T-helper 17 cell (primary cell): ENCODE measurements at places on chromosomes 11 and 22. TPM values are rescaled to one million over a fixed set of nuclear protein-coding genes. Genes with fewer than 3 reads are reported as not detected.

MRGPRE gene
- total RNA-seq, result not detected

OR52H1 gene
- total RNA-seq, result not detected

CSTF3 gene
- total RNA-seq, result 16.8 TPM

ASRGL1 gene
- 0.75 TPM for total RNA-seq

TMEM191B gene
- total RNA-seq, result 4.8 TPM

DEFB131B gene
- not detected for total RNA-seq

TSSK2 gene
- 0.20 TPM for total RNA-seq

SLC22A9 gene
- not detected for total RNA-seq

DNA sequence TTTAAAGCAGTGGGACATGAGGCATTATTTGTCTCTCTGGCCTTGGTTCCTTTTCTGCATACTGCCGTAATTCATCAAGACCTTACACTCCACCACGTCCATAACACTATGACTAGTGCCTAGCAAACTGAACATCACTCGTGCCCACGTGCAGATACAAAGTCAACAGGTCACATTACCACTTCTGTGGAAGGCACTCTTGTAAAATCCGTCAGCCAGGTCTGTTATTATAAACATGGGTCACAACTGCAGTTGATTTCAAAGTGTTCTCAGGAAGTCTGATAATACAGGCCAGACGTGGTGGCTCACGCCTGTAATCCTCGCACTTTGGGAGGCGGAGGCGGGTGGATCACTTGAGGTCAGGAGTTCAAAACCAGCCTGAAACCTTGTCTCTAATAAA lies 14.1 kb downstream of the VSIG10L2 start:
- peaks cover 7% of the 10 kb centered on the region for H3K4me1 ChIP-seq
- no peak overlapping the region for H3K4me3 ChIP-seq
- peaks cover 6% of the 10 kb centered on the region for H3K36me3 ChIP-seq
- peaks cover 4% of the 10 kb centered on the region for H3K27me3 ChIP-seq

GRCh38 chr22:35445933-35446332 lies 46.0 kb downstream of the MCM5 start:
- no peak overlapping the region for H3K4me3 ChIP-seq
- peaks cover 2% of the 10 kb centered on the region for H3K36me3 ChIP-seq

GRCh38 chr11:14942745-14943144 lies 29.4 kb downstream of the CALCA start:
- no peak overlapping the region for H3K27ac ChIP-seq
- peaks cover 10% of the 10 kb centered on the region for H3K36me3 ChIP-seq
- H3K4me3 ChIP-seq, result no peak overlapping the region
- no peak for DNase-seq
- H3K27me3 ChIP-seq, result peaks cover 7% of the 10 kb centered on the region
- H3K4me1 ChIP-seq, result no peaks in the 10 kb centered on the region

GRCh38 chr22:22820626-22821025 lies 67.0 kb upstream of the IGLL5 start:
- peak overlapping the region; percentile 83 for H3K4me3 ChIP-seq
- no peaks in the 10 kb centered on the region for H3K27me3 ChIP-seq
- H3K27ac ChIP-seq, result peak overlapping the region; percentile 94
- H3K4me1 ChIP-seq, result peaks cover 74% of the 10 kb centered on the region
- no peak for DNase-seq

GRCh38 chr11:18757811-18758210 lies 31.8 kb upstream of the IGSF22 start:
- H3K27ac ChIP-seq, result no peak overlapping the region
- H3K36me3 ChIP-seq, result no peaks in the 10 kb centered on the region
- H3K4me3 ChIP-seq, result no peak overlapping the region
- H3K4me1 ChIP-seq, result peaks cover 5% of the 10 kb centered on the region
- no peak for DNase-seq

GRCh38 chr11:31865606-31866300 lies 54.6 kb upstream of the PAX6 start:
- peaks cover 58% of the 10 kb centered on the region for H3K27me3 ChIP-seq
- no peaks in the 10 kb centered on the region for H3K4me1 ChIP-seq
- no peak overlapping the region for H3K4me3 ChIP-seq
- H3K36me3 ChIP-seq, result no peaks in the 10 kb centered on the region
- DNase-seq, result no peak

DNA sequence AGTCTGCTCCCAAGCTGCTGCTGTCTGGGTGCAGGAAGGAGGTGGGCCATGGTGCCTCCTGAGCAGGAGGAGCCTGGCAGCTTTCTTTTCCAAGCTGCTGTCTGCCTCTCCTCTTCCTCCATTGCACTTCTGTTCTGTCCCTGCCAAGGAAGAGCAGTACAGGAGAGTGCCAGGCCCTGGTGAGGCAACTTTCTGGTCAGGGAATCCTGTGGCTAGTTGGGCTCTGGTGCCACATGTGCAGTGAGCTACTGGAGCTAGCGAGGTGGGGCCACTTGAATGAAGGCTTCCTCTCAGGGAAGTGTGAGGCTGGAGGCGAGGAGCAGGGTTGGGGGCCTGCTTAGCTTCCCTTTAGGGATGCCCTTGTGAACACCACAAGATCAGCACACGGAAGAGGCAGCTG lies 90.0 kb downstream of the TSPAN18 start:
- DNase-seq, result no peak
- peaks cover 11% of the 10 kb centered on the region for H3K36me3 ChIP-seq
- no peak overlapping the region for H3K4me3 ChIP-seq
- H3K27ac ChIP-seq, result no peak overlapping the region

DNA sequence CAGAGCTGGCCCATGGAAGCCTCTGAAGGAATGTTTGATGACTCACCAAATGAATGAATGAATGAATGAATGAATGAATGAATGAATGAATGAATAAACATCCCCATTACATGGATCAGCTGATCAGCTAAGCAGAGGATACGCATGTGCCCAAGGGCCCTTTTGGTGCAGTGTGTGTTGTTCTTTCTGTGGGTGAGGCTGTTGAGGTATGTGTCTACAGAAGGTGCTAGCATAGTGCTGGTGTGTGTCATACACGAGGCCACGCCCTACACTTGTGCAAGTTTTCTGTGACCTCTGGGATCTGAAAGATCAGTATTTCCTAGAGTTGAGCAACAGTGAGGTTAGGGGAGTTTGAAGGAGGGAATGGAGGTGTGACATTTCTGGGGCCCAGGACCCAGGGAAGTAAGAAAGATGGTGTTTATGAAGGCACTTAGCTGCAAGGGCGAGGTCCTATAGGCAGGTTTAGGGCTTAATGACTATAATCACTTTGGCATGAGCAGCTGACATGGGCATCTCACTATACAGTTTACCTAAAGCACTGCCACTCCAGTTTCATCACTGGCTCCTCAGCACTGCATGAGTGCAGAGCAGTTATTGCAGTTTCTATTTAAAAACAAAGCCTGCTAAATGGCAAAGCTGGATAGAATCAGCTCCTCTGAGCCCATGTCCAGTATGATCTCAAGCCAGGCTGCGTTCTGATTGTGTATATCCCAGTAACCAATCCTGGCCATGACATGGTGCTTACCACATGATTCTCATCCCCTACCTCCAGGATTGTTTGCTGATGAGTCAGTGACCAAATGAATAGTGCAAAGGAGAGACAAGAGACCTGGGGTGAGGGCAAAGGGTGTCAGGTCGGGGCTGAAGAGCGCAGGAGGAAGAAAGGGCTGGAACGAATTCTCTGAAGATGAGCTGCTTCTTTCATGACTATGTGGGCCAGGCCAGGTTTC lies 36.4 kb upstream of the E2F8 start:
- no peaks in the 10 kb centered on the region for H3K4me1 ChIP-seq
- no peak overlapping the region for H3K27ac ChIP-seq
- peaks cover 26% of the 10 kb centered on the region for H3K27me3 ChIP-seq
- H3K36me3 ChIP-seq, result no peaks in the 10 kb centered on the region
- DNase-seq, result no peak

DNA sequence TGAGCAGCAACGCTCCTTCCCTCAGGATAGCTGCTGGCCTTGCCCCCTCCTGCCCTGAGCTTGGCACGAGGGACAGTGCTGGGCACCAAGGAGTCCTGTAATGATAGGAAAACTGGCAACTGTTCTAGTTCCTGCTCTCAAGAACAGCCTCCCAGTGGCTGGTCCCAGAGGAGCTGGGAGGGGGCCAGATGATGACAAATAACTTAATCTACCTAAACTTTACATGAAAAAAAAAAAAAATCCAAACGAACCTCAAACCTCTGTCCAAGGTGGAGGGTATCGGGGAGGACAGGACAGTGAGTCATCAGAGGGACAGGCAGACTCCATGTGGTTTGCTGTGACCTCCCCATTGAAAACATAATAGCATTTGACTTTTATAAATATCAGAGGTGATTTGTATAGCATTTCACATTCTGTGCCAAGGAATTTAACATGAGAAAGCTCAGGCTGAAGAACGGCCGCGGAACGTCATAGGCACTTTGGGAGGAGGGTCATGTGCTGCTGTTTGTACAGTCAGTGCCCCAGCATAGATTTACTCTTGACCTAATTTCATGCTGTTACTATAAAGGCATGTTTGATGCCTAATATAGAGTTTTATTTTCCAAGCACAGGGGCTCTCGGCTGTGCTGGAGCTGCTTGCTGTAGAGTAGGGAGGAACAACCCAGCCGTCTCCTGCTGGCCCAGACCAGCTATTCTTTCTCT lies 98.2 kb upstream of the NNMT start:
- H3K36me3 ChIP-seq, result no peaks in the 10 kb centered on the region
- DNase-seq, result no peak
- H3K27me3 ChIP-seq, result no peaks in the 10 kb centered on the region
- H3K4me3 ChIP-seq, result no peak overlapping the region

GRCh38 chr22:33326540-33327295 lies 268.5 kb upstream of the SYN3 start:
- no peaks in the 10 kb centered on the region for H3K27me3 ChIP-seq
- H3K4me1 ChIP-seq, result no peaks in the 10 kb centered on the region
- H3K36me3 ChIP-seq, result no peaks in the 10 kb centered on the region
- DNase-seq, result no peak
- H3K4me3 ChIP-seq, result no peak overlapping the region

DNA sequence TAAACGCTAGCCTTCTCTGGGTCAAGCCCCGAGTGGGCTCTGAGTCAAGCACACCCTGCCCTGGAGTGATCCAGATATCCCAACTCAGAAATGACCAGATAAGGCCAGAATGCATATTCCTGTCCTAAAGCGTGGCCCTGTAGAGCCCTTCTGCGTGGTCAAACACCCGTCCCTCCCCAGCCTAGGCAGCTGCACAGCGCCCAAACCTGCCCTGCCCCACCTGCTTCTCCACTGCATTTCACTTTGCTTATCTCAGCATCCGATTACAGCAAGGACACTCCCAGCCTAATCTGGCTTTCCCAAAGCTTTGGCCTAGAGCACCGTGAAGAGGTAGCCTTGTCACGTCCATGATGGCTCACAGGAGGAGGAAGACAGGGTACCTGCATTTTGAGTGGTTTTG lies 11.9 kb upstream of the TMPRSS4 start:
- H3K36me3 ChIP-seq, result peaks cover 3% of the 10 kb centered on the region
- H3K4me3 ChIP-seq, result no peak overlapping the region
- H3K27ac ChIP-seq, result no peak overlapping the region
- H3K27me3 ChIP-seq, result peaks cover 40% of the 10 kb centered on the region
- DNase-seq, result no peak

DNA sequence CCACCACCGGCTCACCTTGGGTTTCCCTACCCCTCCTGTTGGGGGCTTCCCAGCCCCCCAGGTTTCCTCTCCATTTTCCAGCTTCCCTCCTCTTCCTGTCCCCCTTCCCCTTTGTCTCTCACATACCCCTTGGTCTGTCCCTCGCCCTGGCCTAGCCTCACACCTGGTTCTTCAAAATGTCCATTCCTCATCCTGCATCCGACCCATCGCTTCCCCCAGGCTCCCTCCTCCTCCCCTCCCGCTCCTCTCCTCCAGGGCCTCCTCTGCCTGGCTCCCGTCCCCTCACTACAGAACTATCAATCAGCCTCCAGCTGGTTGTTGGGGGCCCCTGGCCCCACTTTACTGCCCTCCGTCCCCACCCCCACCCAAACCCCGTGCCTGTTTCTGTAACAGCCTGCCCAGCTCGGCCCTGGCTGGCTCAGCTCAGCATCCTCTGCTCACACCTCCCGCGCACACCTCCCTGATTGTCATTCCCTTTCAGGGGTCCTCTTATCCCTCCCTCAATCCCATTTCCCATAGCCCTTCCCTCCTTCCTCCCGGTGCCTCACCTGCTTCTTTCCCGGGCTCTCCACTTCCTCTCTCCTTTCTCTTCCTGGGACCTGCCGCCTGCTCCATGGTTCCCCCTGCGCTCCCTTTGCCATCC lies 1.2 kb downstream of the CNIH2 start:
- peaks cover under 1% of the 10 kb centered on the region for H3K36me3 ChIP-seq
- no peak for DNase-seq
- H3K27ac ChIP-seq, result peak overlapping the region; percentile 94
- H3K4me1 ChIP-seq, result peaks cover 29% of the 10 kb centered on the region
- peak overlapping the region; percentile 89 for H3K4me3 ChIP-seq
- H3K27me3 ChIP-seq, result no peaks in the 10 kb centered on the region

GRCh38 chr11:44729063-44729462 lies 2.3 kb downstream of the TSPAN18 start:
- H3K36me3 ChIP-seq, result peaks cover 2% of the 10 kb centered on the region
- H3K4me1 ChIP-seq, result peaks cover 58% of the 10 kb centered on the region
- no peak for DNase-seq

- no peaks in the 10 kb centered on the region for H3K27me3 ChIP-seq
- peaks cover 3% of the 10 kb centered on the region for H3K36me3 ChIP-seq
- peak overlapping the region; percentile 24 for H3K27ac ChIP-seq
- peak; percentile 7 for DNase-seq
- peak overlapping the region; percentile 77 for H3K4me3 ChIP-seq
These were observed 1.9 kb downstream of the C11orf21 start for GRCh38 chr11:2299773-2300172.

DNA sequence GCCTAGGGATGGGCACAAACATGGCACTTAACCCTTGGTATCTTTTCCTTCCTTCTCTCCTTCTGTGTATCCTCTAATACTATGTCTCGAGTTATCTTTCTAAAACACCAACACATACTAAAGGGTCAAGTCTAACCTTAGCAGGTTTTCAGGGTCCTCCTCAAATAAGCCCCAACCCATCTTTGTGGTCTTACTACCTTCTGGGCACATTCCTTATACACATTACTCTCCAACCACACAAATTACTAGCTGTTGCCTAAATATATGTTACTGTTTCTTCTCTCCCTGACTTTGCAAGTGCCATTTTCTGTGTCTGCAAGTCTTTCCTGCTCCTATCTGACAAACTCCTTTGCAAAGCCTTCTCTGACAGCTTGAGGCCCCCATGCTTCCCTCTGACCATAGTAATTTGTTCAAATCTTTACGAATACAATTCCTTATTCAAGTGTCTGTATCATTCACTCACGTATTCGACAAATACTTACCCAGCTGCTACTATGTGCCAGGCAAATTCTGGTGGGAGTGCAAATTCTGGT lies 15.8 kb upstream of the NUP160 start:
- H3K27ac ChIP-seq, result peak overlapping the region; percentile 2
- DNase-seq, result no peak
- no peaks in the 10 kb centered on the region for H3K36me3 ChIP-seq
- peaks cover 16% of the 10 kb centered on the region for H3K4me1 ChIP-seq
- no peaks in the 10 kb centered on the region for H3K27me3 ChIP-seq
- H3K4me3 ChIP-seq, result no peak overlapping the region

- H3K4me3 ChIP-seq, result no peak overlapping the region
- peaks cover 16% of the 10 kb centered on the region for H3K27me3 ChIP-seq
- H3K27ac ChIP-seq, result no peak overlapping the region
- no peaks in the 10 kb centered on the region for H3K4me1 ChIP-seq
These were observed 58.1 kb downstream of the GGTLC2 start for GRCh38 chr22:22702237-22703202.
